ENCODE measurements at places on chromosomes 6 and 20.

GRCh38 chr6:21808045-21808470, 214.5 kb downstream of the SOX4 start:
- no peak for DNase-seq

DNA sequence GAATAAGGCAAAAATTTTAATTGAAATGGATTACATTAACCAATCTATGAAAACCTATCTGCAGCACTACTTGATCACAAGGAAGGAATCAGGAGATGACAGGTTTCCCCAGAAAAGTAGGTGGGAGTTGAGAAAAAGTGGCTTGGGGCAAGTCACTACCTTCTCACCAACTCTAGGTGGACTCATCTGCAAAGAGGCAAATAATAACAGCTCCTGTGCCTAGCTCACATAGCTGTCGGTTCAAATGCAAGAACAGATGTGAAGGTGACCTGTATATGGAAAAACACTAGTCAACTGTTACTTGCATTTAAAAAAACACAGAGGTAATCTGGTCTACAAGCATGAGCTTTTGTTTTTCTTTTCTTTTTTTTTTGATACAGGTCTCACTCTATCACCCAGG, 67.2 kb downstream of the POPDC3 start:
- no peak for DNase-seq

DNA sequence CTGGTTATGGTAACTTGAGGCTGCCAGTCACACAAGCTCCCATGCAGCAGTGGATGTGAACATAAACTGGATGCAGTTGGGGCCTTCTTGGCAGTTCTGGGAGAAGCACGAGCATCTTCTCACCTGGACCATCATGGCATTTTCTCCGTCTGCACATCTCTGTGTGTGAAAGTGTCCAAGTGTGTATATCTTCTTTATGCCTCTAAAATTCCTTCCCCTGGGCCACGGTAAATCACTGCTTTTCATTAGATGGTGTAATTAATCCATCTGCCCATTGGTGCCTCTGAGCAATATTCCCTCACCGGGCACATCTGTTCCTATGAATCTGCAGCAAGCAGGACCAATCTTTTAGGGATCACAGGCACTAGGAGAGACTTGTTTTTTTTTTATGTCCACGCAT, 138.0 kb downstream of the MAP3K7 start:
- no peak for DNase-seq

- no peak for DNase-seq
Observed at GRCh38 chr6:62035952-62036351, 250.1 kb downstream of the KHDRBS2 start.

- DNase-seq = no peak
Observed at GRCh38 chr6:57135885-57136284, 36.2 kb upstream of the BAG2 start.

DNA sequence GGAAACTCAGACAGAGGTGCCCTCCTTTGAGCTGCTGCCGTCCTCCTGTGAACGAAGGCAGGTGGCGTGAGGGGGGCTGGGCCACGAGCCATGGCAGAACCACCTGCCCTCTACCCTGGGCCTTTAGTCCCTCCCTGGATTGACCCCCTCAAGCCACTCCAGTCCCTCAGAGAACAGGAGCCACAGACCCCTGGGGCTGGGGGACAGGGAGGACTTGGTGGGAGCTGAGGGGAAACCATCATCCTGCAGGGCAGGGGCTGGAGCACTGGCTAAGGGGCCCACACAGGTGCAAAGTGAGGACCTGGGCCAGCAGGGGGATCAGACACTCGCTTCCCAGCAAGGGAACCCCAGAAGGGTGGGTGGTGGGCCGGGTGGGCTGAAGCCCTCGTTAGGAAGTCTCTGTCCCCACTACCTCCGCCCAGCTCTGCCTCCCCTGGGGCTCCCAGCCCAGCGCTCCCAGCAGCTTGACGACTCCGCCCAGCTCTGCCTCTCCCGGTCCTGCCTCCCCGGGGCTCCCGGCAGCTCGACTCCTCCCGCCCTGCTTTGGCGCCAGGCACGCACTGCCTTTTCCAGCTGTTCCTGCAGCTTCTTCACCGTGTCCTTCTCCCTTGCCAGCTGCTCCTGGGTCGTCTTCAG, 44.4 kb downstream of the DSTN start:
- peak; percentile 7 for DNase-seq

GRCh38 chr6:80437221-80437620, 330.8 kb downstream of the BCKDHB start:
- DNase-seq = no peak

GRCh38 chr6:39669207-39669972, 55.8 kb downstream of the KIF6 start:
- no peak for DNase-seq

- DNase-seq = no peak
Observed at GRCh38 chr20:8356806-8357205, 224.7 kb downstream of the PLCB1 start.

DNA sequence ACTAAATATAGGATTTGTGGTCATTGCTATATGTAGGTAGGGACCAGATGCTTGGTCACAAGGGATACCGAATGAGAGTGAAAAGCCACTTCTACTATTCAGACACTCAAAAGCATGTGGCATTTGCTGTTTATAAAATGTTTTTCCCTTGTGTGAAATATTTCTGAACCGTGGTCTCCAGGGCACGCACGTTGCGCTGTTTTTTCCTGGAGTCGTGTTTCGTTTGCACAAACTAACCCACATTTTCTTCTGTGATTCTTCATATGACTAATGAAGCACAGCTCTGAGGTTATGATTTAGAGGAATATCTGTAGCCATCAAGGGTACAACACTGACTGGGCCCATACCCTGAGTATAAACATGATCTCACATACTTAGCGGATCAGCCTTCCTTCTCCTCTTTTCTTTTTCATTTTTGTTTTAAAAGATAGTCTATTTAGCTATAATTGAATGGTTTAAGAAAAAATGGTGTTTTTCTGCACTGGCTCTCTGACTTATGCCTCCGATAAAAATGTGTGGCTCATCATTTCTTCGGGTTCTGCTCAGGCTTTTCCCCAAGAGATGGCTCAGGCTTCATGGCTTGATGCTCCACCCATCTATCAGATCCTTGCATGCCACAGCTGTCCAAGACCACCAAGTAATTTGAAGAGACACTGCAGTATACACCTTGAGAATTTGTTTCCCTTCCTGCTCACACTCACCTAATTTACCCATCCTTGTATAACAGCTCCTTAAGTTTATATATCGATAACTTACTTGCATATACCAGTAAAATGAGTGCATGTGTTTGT, 59.9 kb upstream of the HBS1L start:
- DNase-seq = peak; percentile 9

GRCh38 chr20:16462711-16463110, 110.5 kb downstream of the KIF16B start:
- no peak for DNase-seq

DNA sequence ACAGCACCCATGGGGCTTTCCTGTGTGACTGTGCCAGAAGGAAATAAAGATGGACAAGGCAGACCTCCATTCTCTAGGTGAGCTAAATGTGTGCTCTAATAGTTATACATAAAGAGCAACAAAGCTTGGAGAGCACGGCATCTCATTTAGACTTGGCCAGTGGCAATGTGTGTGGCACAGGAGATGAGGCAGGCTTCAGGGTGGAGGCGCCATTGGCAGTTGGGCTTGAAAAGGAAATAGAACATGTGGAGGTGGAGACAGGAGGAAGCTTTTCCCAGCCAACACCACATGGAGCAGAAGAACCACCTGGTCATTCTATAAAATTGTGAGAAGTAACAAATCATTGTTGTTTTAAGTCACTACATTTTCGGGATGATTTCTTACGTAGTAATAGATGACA, 3.6 kb upstream of the RALY start:
- DNase-seq = no peak

DNA sequence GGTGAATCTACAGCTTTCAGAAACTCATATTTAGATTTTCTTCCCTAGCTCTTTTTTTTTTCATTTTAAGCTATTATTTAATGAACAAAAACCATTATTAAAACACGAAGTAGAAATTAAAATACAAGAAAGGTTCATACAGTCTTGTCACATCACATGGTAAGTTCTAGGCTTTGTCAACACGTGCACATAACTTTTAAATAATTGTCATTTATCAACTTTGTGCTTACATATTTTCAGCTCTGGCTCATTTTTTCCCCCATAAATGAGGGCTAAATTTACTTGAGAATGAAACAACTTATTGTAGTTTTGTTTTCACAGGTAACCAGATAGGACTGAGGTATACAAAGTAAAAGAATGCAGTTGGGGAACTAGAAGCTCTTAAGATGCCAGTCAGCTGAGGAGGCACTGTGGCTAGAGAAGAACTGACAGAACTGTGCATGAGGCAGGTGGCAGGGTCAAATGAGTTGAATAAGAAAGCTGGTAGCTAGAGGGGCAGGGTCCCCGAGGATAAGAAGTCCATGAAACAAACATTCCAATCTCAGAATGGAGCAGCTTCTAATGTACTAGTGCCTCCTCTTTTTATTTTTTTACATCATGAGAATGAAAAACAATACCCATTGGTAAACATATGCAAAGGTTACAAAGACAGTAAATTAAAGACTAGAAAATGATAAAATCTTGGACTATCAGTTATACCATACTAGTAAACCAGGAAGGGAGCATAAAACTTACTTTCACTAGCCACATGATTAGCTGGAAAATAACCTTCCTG, 141.5 kb downstream of the MYB start:
- peak; percentile 22 for DNase-seq

DNA sequence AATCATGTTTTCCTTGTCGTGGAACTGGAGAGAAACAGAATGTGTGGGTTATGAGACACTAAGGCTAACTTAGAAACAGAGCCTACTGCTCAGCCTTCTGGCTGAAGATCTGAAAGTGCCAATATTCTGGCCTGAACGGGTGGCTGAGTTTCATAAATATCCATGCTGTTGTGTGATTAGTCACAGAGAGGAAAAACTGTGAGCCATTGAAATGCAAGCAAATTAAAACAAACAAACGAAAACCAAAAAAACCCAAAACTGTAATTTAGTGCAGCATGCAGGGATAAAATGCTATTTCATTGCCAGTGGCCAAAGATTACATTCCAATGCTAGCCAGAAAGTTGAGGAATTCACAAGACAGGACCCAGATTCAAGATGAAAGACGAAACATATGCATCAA, 315.1 kb downstream of the UBE3D start:
- DNase-seq = no peak

- DNase-seq = no peak
Observed at GRCh38 chr20:61757-62156, 25.7 kb upstream of the DEFB125 start.

- DNase-seq = peak; percentile 43
Observed at GRCh38 chr6:150334790-150335783, 33.7 kb upstream of the IYD start.

- peak; percentile 15 for DNase-seq
Observed at GRCh38 chr6:111183702-111184517, 96.6 kb downstream of the SLC16A10 start.

DNA sequence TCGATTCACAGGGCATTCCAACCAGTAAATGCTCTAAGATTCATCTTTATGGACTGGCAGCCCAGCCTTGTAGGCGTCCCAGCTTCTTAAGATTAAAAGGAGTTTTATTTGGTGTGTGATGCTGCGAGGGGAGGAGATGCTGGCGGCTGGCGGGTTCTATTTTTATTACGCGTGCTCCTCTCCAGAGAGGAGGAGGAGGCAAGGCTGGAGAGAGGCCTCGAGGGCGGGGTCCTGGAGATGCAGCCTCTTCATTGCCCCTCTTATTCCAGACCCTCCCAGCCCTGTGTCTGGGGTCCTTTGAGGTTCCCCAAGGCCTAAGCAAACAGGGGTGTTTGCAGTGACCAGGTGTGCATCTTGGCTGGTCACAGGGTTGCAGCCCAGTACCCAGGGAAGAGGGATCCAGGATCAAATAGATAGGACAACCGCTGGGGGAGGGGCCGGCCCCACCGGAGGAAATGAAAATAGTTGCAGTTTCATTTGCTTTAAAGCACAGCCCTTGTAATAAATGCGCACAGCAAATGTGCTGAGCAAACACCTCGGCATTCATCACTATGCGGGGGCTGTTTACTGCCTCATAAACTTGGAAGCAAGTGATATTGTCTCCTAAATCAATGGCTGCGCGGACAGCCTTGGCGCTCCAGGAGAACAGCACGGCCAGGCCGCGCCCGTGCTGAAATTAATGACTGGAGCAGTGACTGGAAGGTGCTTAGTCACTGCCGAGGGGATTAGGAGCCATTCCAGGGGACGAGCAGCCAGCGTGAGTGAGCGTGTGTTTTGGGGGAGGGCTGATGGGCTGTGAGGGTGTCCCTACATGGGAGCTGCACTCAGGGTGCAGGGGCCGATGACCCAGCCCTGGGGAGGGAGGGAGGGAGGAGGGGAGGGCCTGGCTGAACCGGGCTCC, 83.0 kb downstream of the TMEM242 start:
- no peak for DNase-seq

- no peak for DNase-seq
Observed at GRCh38 chr6:163333701-163334663, 80.5 kb upstream of the QKI start.

- no peak for DNase-seq
Observed at GRCh38 chr6:14573703-14574290, 456.2 kb downstream of the CD83 start.

GRCh38 chr20:8858181-8858787, 210.6 kb upstream of the PLCB4 start:
- no peak for DNase-seq

GRCh38 chr6:151975795-151976194, 168.3 kb downstream of the ESR1 start:
- DNase-seq = no peak

GRCh38 chr6:169428532-169428931, 174.9 kb upstream of the THBS2 start:
- DNase-seq = no peak

DNA sequence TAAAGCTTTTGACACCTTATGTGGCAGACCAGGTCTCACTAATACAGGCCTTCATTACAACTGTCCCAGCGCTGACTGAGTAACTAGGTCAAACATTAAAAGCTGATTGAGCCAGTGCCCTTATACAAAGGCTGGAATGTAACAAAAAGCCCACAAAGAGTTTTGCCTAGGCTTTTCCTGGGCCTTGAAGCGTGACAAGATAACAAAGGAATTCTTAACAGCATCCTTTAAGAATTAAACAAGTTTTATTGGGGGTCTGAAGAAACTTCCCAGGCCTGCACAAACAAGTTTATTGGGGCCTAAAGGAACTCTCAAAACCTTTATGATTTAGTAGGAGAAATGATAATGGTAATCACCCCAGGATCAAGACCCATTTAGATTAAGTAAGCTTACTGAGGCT, 267.6 kb upstream of the FAM83B start:
- DNase-seq = no peak

GRCh38 chr6:13914351-13914750, 10.4 kb upstream of the RNF182 start:
- no peak for DNase-seq

DNA sequence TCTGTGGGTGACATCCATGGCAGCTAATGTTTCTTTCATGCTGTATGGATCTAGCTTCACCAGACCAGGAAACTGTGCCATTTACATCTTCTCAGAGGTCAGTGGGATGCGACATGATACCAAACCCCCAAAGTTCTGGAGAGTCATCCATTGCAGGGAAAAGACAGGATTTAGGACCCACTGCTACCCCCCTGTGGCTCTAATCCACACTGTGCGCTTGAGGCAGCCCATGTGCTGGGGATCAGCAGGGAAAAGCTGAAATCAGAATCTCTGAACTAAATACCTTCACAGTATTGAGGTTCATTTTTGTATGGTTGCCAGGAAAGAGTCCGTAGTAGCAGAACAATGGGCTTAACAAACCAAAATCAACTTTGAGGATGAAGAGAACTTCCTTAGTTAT, 164.4 kb downstream of the TMEM242 start:
- no peak for DNase-seq

GRCh38 chr20:31538326-31538725, 24.1 kb downstream of the HM13 start:
- DNase-seq = no peak

Data from GM20000 (cell line).